GM12878 (cell line): ENCODE measurements at places on chromosomes 6 and 20. TPM values are rescaled to one million over a fixed set of nuclear protein-coding genes. Genes with fewer than 3 reads are reported as not detected.

The SLCO4A1 gene
- 30.7 and 31.1 TPM in 2 replicates for polyA plus RNA-seq

The MBOAT1 gene
- 4.6 and 5.9 TPM in 2 replicates for polyA plus RNA-seq

The MRAP2 gene
- not detected in 2 replicates for polyA plus RNA-seq

The GGTLC1 gene
- not detected in 2 replicates for polyA plus RNA-seq

The MLIP gene
- not detected in 2 replicates for polyA plus RNA-seq

The BPI gene
- not detected in 2 replicates for polyA plus RNA-seq

The IL17A gene
- not detected in 2 replicates for polyA plus RNA-seq

The CTCFL gene
- polyA plus RNA-seq = 0.20 TPM in 1 of 2 replicates, not detected in the other

The BFSP1 gene
- polyA plus RNA-seq = 0.10 TPM in 1 of 2 replicates, not detected in the other

The OPN5 gene
- polyA plus RNA-seq = not detected in 2 replicates

The CENPW gene
- polyA plus RNA-seq = 177 and 189 TPM in 2 replicates

The FOXF2 gene
- polyA plus RNA-seq = not detected in 2 replicates
